ENCODE measurements at places on chromosomes 12 and 14.

GRCh38 chr12:29396774-29397173 lies 15.8 kb upstream of the ERGIC2 start:
- DNase-seq, result no peak

- DNase-seq, result no peak
Observed at GRCh38 chr14:50756300-50756699, 74.7 kb downstream of the NIN start.

DNA sequence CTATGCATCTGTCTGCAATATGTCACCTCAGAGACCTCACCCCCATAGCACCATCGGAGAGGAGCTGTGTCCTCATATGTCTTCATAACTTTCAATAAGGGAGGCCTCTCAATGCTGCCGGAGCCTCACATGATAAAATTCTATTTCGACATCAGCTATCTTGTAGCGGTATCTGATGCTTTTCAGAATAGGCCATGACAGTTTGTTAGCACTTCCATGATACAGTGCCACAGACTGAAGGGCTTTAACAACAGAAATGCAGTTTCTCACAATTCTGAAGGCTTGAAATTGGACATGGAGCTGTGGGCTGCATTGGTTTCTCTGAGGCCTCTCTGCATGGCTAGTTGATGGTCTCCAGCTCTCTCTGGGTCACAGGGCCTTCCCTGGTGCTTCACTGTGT lies 125.0 kb upstream of the PZP start:
- no peak for DNase-seq

GRCh38 chr12:47314996-47315395 lies 235.2 kb upstream of the AMIGO2 start:
- DNase-seq, result no peak

GRCh38 chr14:103315941-103316340 lies 18.1 kb upstream of the EIF5 start:
- no peak for DNase-seq

DNA sequence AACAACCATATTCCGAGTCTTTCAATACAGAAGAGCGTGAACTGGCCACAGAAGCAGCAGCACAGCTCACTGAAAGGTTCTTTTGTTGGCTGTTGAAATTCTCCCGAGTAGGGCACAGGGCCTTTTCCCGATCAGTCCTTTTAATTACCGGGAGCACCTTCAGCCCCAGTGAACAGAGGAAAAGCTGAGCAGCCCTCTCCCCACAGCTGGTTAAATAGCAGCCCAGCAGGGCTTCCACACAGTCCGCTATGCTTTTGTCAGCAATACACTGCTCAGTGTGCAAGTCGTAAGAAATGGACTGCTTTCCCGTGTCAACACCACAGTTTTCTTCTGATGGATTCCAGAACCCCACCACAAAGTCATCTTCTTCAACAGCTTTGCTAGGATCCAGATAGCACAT lies 61.3 kb downstream of the DICER1 start:
- no peak for DNase-seq

- DNase-seq, result peak; percentile 65
Observed at GRCh38 chr14:35534873-35535482, 1.0 kb downstream of the INSM2 start.

DNA sequence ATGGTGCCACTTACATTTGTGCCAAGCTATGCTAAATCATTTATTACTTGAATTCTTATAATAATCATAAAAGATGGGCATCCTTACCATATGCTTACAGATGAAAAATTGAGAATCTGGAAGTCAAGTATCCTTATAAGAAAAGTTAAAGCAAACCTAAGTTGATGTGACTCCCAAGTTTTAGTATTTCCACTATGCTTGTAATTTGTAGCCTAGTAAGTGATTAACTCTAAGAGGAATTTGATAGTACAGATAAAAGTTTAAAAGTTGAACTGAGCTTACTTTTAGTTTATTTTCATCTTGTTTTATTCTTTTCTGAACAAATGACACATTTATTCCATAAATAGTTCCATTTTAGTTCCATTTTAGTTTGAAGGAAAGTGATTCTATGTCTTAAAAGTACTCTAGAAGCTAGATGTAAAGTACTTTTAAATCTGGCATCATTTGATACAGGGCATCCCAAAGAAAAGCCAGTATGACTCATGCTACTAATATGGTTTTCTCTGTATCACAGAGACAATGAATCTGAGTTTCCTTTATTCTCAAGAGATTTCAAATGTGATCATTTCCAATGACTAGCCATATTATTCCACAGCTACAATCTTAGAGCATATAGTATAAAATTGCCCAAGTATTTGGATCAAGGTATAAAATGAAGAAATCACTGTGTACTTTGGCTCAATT lies 596.0 kb downstream of the SLC16A7 start:
- no peak for DNase-seq

DNA sequence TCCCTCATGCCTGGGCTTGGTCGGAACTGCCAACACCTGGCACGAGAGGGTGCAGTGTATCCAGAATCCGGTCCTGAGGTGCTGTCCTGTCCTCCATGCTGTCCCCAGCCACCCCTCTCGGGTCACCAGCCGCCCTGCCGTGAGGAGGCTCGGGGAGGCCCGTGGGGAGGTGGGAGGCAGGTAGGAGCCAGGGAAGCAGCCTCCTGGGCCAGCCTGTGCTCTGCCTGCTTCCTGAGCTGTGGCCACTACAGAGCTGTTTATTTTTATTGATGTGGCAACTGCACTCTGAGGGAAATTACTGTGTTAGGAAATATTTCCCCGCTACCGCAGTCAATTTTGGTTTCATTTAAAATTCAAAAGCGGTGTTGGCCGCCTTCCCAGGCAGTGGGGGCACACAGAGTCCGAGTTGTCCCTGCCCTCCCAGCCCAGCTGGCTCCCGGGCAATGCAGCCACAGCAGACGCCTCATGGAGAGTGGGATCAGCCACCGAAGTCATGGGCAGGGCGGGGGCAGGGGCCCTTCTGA lies 18.3 kb downstream of the NOC4L start:
- DNase-seq, result no peak

DNA sequence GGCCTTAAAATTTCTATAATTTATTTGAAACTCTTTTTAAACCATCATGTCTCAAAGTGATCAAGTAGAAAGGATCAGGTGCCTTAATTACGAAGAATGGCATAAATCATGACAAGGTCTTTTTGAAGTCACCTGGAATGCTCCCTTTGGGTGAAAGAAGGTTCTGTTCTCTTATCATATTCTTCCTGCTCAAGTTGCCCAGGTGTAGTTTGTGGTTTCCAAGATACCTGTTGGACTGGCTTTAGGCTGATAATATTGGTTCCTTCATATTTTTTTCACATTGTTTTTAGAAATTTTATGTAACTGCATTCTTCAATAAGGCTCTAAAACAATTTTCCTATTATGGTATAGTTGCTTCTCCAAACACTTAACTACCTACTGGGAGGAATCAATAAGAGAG lies 29.2 kb downstream of the RASSF3 start:
- DNase-seq, result no peak

GRCh38 chr12:114302117-114302516 lies 103.8 kb downstream of the TBX5 start:
- DNase-seq, result no peak

GRCh38 chr12:52521175-52521567 lies 977 bp upstream of the KRT5 start:
- no peak for DNase-seq

- no peak for DNase-seq
Observed at GRCh38 chr12:96099986-96100385, 64.6 kb upstream of the LTA4H start.

DNA sequence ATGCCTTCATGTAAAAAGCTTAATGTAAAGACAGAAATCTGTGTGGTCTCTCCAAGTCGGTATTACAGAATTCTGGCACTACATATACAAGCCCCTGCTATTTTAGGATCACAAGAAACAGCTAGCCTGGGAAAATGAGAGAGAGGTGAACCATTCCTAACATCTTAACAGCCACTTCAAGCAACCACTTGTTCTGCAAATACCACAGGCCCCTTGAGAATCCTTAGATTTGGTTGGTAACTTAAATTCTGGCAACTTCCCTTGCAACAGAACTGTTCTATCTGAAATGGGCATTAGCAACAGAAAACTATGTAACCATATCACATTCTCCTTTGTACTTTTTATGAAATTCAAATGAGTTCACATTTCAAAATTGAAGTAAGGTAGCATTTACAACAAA lies 68.5 kb downstream of the SPPL3 start:
- DNase-seq, result no peak

GRCh38 chr12:39406262-39406661 lies 36.7 kb downstream of the KIF21A start:
- DNase-seq, result no peak

GRCh38 chr12:13390381-13390861 lies 193.9 kb downstream of the EMP1 start:
- no peak for DNase-seq

DNA sequence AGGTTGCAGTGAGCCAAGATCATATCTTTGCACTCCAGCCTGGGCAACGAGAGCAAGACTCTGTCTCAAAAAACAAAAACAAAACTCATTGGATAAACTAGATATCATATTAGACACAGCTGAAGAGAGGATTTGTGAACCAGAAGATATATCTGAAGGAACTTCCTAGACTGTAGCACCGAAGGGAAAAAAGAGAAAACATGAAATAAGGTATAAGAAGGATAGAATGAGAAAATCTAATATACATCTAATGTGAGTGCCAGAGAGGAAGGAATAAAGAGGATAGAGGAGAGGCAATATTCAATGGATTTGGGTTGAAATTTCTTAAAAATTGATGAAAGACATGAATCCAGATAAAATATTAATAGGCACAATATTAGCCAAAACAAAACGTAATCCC lies 22.5 kb downstream of the TMPRSS12 start:
- no peak for DNase-seq

DNA sequence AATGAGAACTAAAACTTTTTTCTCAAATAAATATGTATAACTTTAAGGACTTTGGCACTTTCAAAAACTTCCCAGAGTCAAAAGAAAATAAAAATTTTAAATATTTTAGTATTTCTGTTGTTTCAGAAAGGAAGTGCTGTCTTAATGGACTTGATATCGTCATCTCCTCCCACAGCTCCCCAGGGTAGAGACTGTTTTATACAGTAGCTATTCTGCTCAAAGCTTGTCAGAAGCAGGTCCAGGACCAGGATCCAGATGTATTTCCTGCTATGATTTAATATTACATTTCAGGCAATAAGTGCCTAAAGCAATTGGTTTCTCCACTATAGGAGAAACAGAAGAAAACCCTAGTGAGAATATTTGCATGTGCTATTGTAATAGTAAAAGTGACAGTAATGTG lies 218.5 kb upstream of the G2E3 start:
- no peak for DNase-seq

DNA sequence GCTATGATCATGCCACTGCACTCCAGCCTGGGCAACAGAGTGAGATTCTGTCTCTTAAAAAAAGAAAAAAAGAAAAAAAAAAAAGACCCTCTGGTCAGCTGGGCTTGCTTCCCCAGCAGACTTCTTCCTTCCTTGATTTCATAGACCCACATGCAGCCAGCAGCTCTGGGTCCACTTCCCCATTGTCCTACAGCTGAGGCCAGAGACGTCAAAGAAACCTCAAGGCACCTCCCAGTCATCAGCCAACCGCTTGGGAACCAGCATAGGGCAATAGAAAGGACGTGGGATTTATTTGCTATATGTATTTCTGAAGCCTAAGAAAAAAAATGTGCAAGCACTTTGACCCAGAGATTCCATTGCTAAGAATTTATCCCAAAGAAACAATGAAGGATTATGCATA lies 35.4 kb upstream of the SPPL3 start:
- no peak for DNase-seq

GRCh38 chr14:75450381-75451276 lies 22.8 kb downstream of the JDP2 start:
- no peak for DNase-seq

DNA sequence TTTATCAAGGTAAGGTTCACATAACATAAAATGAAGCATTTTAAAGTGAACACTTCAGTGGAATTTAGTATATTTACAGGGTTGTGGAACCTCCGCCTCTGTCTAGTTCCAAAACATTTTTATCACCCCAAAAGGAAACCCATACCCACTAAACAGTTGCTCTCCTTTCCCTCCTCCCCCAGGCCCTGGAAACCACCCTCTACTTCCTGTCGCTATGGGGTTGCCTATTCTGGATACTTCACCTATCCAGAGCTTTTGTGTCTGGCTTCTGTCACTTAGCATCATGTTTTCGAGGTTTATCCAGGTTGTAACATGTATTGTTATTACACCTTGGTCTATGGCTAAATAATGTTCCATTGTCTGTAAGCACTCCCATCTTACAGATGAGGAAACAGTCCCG lies 27.7 kb upstream of the ZFP36L1 start:
- no peak for DNase-seq

- no peak for DNase-seq
Observed at GRCh38 chr14:29045237-29045636, 278.6 kb downstream of the FOXG1 start.

- DNase-seq, result no peak
Observed at GRCh38 chr12:8905546-8905945, 8.8 kb upstream of the PHC1 start.

DNA sequence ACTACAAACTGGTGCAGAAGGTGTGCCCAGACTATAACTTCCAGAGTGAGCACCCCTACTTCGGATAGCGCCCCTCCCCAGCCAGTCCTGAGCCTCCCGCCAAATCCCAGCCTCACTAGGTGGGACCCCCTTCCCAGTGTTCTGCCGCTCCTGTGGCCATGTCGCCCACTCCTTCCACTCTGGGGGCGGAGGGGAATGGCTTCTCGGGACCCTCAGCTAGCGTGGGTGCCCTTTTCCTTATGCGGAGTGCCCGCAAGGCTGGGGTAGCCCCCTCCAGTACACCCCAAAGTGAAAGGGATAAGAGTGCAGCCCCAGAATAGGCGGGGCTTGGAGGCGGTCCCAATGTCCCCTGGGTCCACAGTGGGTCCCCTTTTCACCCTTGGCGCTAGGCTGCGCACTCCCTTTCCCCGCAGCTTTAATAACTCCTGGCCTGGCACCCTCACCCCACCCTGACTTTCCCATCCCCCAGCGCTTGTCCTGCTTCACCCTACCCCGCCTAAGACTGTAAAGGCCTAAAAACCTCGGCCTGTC lies 3.8 kb upstream of the SHMT2 start:
- no peak for DNase-seq

- DNase-seq, result no peak
Observed at GRCh38 chr14:35617500-35617899, 83.5 kb downstream of the INSM2 start.

Data from GM19239 (cell line).